Bronchial smooth muscle cell (primary cell): ENCODE measurements at places on chromosomes 7 and 10. TPM values are rescaled to one million over a fixed set of nuclear protein-coding genes. Genes with fewer than 3 reads are reported as not detected.

The ASIC3 gene
- 0.09 TPM in 1 of 2 replicates, not detected in the other for total RNA-seq

The NRF1 gene
- total RNA-seq: 7.7 and 13.8 TPM in 2 replicates

The ELN gene
- 6.5 and 19.7 TPM in 2 replicates for total RNA-seq

The ZNF239 gene
- 4.3 and 5.8 TPM in 2 replicates for total RNA-seq

The FRAT1 gene
- 2.2 and 2.4 TPM in 2 replicates for total RNA-seq

The EXOC6 gene
- 10.1 and 14.5 TPM in 2 replicates for total RNA-seq

The RSBN1L gene
- 13.7 and 16.4 TPM in 2 replicates for total RNA-seq

The COA1 gene
- 21.0 and 30.3 TPM in 2 replicates for total RNA-seq

The TMEM270 gene
- 0.16 TPM in 1 of 2 replicates, not detected in the other for total RNA-seq
